ENCODE measurements at places on chromosomes 5 and 9.

- no peak for DNase-seq
Measured at GRCh38 chr9:86349271-86349670, 4.9 kb downstream of the TUT7 start.

DNA sequence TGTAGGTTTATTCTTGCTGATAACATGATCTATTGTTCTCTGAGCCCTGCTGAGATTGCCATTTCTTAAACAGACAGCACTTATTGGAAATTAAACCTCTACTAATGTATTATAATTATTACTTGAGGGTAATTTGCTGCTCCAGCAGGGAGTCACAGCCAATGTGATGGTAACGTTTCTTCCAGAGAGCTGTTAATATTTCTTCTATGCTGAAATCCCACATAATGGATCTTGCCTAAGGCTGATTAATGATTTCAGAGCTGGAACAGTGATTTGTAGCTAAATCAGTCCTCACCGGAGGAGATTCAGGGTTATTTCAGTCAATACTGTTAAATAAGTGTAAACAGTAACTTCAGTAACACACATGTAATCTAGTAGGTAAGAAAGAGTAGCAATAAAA is 170.1 kb downstream of the CDH12 start:
- no peak for DNase-seq

DNA sequence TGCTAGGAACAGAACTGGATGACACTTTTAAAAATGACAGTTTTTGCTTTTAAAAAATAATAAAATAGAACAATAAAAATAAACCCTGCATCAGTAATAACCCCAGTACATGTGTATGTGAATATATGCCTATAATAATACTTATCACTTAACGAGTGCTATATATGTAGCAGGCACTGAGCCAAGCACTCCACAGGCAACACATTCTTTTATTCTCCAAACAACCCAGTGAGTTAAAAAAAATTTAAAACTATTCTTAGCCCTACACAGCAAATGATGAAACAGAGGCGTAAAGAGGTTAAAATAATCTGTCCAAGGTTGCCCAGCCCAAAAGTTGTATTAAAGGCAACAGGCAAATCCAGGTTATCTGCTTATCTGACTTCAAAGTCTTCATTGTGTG is 124.5 kb upstream of the SMIM23 start:
- no peak for DNase-seq

GRCh38 chr5:170701334-170701733 is 82.2 kb upstream of the GABRP start:
- no peak for DNase-seq

- DNase-seq: no peak
Measured at GRCh38 chr5:181151146-181151545, 3.8 kb downstream of the OR2V2 start.

- no peak for DNase-seq
Measured at GRCh38 chr5:168118042-168118668, 173.3 kb upstream of the WWC1 start.

DNA sequence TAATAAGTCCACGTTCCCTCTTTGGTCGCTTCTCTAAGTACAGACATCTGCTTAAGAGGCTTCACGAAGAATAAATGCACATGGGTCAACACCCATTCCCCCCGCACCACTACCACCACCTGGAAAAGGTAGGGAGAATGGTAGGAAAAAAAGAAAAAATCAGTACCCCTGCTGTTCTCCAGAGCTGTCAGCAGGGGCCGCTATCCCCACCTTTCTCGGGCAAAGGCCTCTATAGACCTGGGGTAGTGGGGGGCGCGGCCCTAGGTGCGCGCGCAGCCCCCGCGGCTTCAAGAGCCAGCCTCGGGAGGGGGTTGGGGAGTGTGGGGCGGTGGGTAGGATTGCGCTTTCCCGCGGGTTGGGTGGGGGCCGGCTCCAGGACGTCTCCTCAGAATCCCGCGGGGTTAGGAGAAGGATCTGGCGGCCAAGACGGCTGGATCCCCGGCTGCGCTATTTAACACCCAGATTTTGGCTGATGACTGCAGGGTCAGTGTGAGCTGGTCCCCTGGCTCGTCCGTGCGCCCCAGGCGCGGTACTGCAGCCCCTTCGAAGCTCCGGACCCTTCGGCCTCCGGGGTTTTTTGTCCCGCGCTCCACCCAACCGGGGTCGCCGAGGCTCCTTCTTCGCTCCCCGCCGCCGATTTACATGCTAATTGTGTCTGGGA is 1.6 kb upstream of the SEMA6A start:
- no peak for DNase-seq

All from Panc1 (cell line).